ENCODE measurements at places on chromosomes 3 and 15. TPM values are rescaled to one million over a fixed set of nuclear protein-coding genes. Genes with fewer than 3 reads are reported as not detected.

LRRIQ4 gene
- not detected for total RNA-seq

MED12L gene
- total RNA-seq = 0.27 TPM

LIPC gene
- not detected for total RNA-seq

DNA sequence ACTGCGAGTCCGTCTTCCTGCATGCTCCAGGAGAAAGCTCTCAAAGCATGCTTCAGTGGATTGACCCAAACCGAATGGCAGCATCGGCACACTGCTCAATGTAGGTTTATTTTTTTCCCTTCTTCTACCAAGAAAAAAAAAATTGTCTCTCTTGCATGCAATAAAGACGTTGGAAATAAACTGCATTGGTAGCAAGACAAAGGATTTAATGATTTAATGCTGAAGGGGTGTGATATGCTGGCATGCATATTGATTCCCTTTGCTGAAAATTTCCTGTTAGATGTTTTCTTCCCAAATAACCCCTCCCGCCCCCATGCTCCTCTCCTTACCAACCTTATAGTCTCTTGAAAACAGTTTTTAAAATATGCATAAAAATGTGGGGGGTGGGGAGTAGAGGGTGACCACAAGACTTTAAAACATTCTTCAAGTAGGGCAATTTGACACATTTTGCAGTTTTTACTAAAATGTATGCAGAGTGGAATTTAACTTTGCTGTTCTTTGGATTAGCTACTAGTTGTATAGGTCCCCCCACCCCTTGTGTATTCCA lies 799 bp downstream of the RARB start:
- H3K27ac ChIP-seq = peak overlapping the region; percentile 79
- peak overlapping the region; percentile 74 for H3K4me3 ChIP-seq
- H3K27me3 ChIP-seq = no peaks in the 10 kb centered on the region
- DNase-seq = no peak
- H3K36me3 ChIP-seq = no peaks in the 10 kb centered on the region

DNA sequence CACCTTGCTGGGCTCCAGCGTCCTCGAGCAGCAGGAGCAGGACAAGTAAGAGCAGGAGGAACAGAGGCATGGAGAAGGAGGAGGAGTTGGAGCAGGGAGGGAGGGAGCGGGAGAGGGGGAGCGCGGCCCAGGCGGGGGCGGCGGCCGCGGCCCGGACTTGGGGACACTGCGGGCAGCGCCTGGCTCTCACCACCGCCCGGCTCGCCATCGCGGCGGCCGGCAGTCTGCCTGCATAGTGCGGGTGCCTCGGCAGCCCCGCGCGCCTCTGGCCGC lies 440 bp downstream of the DCBLD2 start:
- H3K4me1 ChIP-seq = peaks cover 29% of the 10 kb centered on the region
- DNase-seq = no peak
- H3K36me3 ChIP-seq = no peaks in the 10 kb centered on the region
- no peaks in the 10 kb centered on the region for H3K27me3 ChIP-seq
- H3K4me3 ChIP-seq = peak overlapping the region; percentile 76

- no peak overlapping the region for H3K4me3 ChIP-seq
- no peaks in the 10 kb centered on the region for H3K36me3 ChIP-seq
- no peak overlapping the region for H3K27ac ChIP-seq
- DNase-seq = no peak
- peaks cover 2% of the 10 kb centered on the region for H3K4me1 ChIP-seq
Observed at GRCh38 chr3:43031485-43031884, 52.4 kb downstream of the GASK1A start.

DNA sequence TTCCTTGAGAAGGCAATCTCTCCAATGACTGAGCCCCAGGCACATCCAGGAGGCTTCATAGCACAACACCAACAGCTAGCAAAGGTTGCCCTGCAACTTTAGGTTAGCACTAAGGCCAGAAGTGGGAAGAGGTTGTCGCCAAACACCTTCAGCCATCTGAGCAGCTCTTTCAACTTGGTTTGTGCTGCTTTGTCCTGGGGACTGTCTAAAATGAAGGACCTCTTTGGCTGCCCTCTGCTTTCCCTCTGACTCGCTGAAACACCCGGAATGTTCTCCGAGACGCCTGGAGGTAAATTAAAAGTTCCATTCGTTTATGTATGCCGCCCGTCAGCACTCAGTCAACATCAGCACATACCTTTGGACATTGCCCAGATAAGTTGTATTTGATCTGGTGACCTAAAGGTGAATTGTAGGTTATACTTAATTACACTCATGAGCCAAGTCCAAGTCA lies 121.2 kb upstream of the NR2F2 start:
- no peak overlapping the region for H3K27ac ChIP-seq
- H3K4me3 ChIP-seq = no peak overlapping the region

WNT5A gene
- total RNA-seq = 5.4 TPM

GRAMD1C gene
- 1.5 TPM for total RNA-seq

DNA sequence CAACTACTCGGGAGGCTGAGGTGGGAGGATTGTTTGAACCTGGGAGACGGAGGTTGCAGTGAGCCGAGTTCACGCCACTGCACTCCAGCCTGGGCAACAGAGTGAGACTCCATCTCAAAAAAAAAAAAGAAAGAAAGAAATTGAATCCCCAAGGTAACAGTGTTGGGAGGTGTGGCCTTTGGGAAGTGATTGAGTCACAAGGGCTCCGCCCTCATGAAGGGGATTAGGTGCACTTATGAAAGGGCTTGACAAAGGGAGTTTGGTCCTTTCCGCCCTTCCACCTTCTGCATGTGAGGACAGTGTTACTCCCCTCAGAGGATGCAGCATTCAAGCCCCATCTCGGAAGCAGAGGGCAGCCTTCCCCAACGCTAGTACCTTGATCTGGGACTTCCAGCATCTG lies 21.3 kb downstream of the POC1A start:
- H3K27ac ChIP-seq = no peak overlapping the region
- DNase-seq = no peak
- H3K27me3 ChIP-seq = no peaks in the 10 kb centered on the region
- H3K36me3 ChIP-seq = no peaks in the 10 kb centered on the region

DNA sequence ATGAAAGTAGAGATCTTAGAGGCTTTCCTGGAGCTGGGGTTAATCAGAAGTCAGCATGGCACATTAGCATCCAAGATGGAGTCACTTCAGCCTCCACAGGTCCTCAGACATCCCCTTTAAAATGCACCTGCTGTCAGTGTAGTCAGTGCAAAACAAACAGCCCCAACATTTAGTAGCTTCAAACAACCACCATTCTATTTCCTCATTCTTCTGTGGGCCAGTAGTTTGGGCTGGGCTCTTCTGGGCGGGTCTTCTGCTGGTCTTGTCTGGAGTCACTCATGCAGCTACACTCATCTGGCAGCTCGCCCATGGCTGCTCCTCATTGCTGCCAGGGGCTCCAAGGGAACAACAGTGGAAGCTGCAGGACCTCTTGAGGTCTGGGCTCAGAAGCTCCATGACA lies 99.9 kb downstream of the TLE3 start:
- H3K36me3 ChIP-seq = no peaks in the 10 kb centered on the region
- H3K27me3 ChIP-seq = no peaks in the 10 kb centered on the region
- H3K27ac ChIP-seq = no peak overlapping the region

UPK1B gene
- not detected for total RNA-seq

SLC38A3 gene
- not detected for total RNA-seq

GRCh38 chr3:126573492-126574117 lies 14.9 kb upstream of the C3orf22 start:
- H3K4me3 ChIP-seq = no peak overlapping the region
- H3K4me1 ChIP-seq = no peaks in the 10 kb centered on the region
- H3K27ac ChIP-seq = no peak overlapping the region
- H3K36me3 ChIP-seq = no peaks in the 10 kb centered on the region

GOLGA6B gene
- not detected for total RNA-seq

DNA sequence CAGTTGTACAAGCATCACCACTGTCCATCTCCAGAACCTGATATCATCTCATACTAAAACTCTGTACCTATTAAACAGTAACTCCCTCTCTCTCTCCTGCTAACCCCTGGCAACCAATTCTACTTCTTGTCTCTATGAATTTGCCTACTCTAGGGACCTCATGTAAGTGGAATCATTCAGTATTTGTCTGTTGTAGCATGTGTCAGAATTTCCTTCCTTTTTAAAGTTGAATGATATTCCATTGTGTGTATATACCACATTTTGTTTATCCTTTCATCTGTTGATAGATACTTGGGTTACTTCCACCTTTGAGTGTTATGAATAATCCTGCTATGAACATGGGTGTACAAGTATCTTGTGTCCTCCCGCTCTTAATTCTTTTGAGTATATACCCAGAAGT lies 16.6 kb downstream of the ZNF592 start:
- H3K4me1 ChIP-seq = peaks cover 19% of the 10 kb centered on the region
- peaks cover 21% of the 10 kb centered on the region for H3K36me3 ChIP-seq
- no peak overlapping the region for H3K27ac ChIP-seq
- DNase-seq = no peak

Measured in thoracic aorta (tissue), 2 donors.